ENCODE measurements at places on chromosomes 3 and 15. TPM values are rescaled to one million over a fixed set of nuclear protein-coding genes. Genes with fewer than 3 reads are reported as not detected.

ARRDC4 gene
- 39.8 TPM for total RNA-seq

ADCY5 gene
- 0.51 TPM for total RNA-seq

PCCB gene
- 81.4 TPM for total RNA-seq

FAM174B gene
- 1.0 TPM for total RNA-seq

GOLGA8S gene
- total RNA-seq = under 0.01 TPM

TMEM207 gene
- total RNA-seq = not detected

GFM1 gene
- total RNA-seq = 27.7 TPM

ZNF620 gene
- total RNA-seq = 1.3 TPM

DAZL gene
- not detected for total RNA-seq

GAP43 gene
- under 0.01 TPM for total RNA-seq

STT3B gene
- total RNA-seq = 259 TPM

Measured in fibroblast of lung (primary cell).